ENCODE measurements at places on chromosomes 13 and 19.

DNA sequence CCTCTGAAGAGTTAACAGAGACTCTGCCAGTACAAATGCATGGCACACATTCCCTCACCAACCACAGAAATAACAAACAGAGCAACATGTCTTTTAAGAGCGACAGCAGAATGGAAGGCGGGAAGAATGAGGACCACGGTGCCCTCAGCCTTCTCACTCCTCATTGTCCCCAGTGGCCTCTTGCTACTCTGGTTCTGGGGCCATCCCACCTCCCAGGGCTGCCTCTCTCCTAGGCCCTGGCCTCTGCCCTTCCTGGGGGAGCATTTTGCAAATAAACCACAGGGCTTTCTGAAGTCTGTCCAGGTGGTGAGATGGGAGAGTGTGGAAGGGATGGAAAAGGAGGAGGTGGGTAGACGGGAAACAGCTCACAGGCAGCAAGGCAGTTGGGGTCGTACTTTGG is 28.3 kb downstream of the CYP2B6 start:
- DNase-seq: no peak

- DNase-seq: no peak
These were observed 186.2 kb downstream of the POSTN start for GRCh38 chr13:37412241-37412921.

DNA sequence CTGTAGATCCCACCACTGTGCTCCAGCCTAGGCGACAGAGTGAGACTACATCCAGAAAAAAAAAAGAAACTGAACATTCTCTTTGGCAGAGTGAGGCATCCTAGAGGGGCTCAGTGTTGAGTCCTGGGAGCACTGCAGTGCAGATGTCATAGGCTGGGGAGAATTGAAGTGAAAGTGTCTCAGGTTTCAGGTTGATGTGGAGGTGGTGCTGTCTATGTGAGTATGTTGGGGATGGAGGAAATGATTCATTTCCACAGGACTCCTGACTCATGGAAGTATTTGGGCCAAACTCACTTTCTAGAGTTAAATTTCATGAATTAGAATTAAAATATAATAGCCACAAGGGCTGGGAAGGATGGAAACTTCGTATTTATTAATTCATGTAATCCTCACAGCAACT is 134.4 kb upstream of the TSC22D1 start:
- no peak for DNase-seq

DNA sequence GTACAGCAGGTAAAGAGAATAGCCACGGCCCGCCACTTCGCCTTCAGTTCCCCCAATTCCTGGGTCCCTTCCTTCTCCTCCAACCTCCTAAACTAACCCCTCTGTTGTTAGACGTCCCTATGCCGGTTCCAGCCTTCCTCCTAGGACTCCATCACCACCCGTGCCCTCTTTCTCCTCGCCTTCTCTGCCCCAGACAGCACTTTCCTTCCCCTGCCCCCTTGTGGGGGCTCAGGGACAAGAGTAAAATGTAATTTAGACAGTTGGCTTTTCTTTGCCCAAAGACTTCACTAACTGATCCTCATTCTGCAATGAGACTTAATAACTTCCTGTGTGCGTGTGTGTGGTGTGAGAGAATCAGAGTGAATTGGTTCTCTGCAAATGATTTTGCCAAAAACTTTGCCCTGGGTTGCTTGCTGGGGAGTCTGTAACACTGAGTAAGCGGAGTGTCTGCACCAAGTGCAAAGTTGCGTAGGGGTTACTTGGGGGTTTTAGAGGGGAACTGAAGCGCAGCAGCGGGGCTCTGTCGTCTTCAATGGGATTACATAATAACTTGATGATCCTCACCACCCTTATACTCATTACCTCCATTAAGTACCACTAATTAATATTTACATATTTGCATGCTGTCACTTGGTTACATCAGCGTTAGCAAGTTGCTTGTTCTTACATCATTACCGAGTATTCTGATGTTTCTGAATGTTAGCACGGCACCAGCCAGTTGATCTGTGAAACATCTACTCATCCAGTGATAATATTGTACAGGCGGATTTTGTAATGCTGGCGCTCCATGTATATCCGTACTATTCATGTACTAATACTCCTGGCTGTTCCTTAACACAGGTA is 19.9 kb upstream of the SGCG start:
- DNase-seq: no peak

GRCh38 chr13:102090532-102090931 is 311.3 kb downstream of the FGF14 start:
- no peak for DNase-seq

DNA sequence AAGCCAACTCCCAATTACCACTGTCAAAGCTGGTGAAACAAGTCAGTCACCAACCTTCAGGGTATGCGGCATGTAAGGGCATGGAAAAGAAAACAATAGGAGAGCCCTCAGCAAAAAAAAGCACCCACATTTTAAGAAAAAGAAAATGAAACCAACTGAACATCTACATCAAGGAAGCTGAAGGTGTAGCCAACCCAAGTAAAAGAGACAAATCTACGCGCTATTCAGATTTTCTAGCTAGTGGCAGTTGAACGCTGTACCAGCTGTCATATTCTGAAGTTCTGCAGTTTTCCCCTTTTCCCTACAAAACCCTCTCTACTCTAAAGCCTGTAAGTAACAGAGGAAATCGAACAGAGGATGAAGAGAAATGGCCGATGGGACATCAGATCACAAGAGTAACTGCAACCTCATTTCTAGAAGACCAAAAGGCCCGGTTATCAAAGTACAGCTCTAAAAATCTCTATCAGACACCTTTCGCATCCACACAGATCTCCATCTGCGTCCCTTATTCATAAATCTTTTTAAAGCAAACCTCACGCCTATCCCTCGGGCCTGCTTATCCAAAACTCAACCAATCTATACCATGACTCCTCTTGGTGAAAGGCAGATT is 1.4 kb downstream of the MYCBP2 start:
- no peak for DNase-seq

- DNase-seq: no peak
These were observed 112.1 kb downstream of the B3GLCT start for GRCh38 chr13:31311921-31312320.

All from NCI-H187 treated with DMSO at 0.1 percent for 48 hours (cell line).